ENCODE measurements at places on chromosomes 11 and 22.

DNA sequence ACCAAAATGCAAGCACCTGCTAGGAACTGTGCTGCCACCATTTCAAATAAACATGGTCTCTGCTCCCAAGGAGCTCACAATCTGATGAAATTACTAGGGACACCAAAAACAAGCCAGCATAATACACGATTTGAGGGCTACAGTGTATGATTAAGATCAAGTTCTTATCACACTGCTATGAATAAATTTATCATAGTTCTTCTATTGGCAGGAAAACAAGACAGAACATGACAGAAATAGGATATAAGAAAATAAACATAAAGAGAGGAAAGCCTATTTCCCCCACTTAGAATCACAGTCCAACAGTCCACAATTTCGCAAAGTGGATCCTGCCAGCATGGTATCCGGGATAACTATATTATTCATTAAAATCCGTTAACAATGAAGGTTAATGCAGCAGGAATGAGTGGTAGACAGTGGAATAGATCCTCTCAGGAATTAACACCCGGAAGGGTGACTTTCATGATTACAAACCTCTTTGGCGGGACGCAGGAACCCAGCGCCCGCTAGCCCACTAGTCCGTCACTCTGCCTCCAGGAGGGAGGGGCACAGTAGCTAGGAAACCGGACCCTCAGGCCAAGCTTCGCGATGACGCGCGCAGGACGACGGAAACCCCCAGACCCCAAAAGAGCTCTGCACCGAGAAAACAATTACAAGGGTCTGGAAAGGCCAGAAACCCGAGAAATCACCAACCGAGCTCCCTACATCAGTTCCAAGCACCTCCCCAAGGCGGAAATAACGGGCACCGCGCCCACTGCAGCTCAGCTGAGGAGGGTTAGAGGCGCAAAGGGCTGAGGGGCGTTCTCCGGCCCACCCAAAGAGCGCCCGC lies 607 bp downstream of the CCDC82 start:
- DNase-seq, result no peak

DNA sequence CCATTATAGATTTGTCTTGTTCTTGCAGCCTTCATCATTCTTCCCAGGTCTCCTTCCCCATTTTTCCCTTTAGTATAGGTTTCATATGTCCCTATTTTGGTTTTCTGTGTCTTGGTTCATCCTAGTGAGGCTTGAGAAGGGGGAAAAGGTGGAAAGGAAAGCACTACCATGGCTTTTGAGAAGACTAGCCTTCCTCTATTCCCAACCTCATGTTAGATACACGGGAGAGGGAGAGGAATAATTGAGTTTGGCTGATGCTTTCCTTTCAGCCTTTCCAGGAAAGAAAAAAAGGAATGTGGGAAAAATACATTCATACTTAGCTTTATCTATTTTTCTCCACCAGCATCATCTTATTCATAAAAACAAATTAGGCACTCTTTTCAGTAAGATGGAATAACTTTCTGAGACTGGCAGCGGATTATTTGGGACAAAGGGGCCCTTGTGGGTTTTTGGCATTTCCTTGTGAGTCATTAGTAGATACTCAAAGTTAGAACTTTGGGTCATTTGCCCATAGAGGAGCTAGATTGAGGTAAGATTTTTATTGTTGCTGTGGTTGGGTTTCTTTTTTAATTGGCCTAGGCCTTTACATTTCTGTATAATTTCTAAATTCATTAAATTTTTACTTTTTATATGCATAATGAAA lies 23.8 kb downstream of the CAPRIN1 start:
- peak; percentile 85 for DNase-seq

GRCh38 chr11:110463153-110463552 lies 33.4 kb downstream of the FDX1 start:
- peak; percentile 49 for DNase-seq

DNA sequence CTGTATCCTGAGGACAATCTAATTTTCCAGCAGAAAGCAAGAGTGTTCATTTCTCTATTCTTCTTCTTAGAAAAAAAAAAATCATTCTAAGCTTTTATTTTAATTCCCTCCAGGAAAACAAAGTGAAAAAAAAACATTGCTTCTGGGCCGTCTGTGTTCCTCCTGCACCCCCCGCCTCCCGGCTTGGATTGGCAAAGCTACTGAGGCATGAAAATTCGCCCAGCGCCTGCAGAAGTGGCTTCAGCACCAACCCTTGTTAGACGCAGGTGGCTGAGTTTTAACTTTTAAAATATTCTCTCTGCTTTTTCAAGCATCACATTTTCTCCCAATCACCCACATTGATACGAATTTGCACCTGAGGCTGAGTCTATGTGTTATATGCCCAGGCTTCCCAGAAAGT lies 401.6 kb downstream of the BRD1 start:
- DNase-seq, result no peak

- no peak for DNase-seq
Observed at GRCh38 chr11:13899603-13900002, 62.9 kb upstream of the SPON1 start.

DNA sequence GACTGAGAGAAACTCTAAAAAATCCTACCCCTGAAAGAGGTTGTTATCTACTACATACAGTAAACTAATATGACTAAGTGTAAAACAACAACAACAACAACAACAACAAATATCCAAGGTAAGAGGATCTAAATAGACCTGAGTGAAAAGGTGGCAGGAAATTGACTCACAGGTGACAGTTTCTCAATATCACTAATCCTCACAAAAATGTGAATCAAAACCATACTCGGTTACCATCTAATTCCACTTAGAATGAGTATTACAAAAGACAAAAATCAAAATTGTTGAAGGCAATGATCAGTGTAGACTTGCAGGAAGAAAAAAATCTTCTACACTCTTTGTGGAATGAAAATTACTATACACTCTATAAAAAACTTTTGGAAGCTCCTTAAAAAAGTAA lies 17.5 kb downstream of the RGL4 start:
- DNase-seq, result no peak
